ENCODE measurements at places on chromosomes 13 and 19.

DNA sequence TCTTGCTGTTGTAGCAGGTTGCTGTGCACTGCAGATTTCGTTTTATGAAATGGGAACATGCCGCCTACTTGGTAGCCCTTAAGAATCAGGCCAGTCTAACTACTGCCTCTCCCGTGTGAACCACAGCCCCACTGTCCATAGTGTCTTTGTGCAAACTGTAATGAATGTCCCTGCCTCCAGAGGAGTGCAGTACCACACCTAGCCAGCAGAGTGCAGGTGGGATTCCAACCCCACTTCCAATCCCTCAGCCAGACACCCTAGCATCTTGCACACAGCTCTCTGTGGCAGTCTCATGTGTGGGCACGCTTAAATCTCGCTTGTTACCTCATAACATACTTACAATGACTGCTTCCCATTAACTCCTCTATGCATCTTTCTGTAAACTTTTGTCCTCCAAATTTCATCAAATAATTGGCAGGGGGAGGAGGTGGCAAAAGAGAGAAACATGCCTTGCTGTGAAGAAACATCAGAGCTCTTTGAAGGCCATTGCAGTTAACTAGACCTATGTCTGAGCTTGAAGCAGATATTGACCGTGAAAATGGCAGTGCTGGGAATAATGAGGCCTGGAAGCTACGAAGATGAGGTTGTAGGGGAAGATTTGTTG lies 47.2 kb downstream of the ZAR1L start:
- no peak for DNase-seq

GRCh38 chr13:20058476-20058875 lies 99.9 kb downstream of the ZMYM2 start:
- DNase-seq, result no peak

GRCh38 chr19:8609279-8610040 lies 1.1 kb downstream of the ADAMTS10 start:
- no peak for DNase-seq

- DNase-seq, result no peak
Measured at GRCh38 chr13:45828256-45828968, 23.1 kb downstream of the SIAH3 start.

GRCh38 chr13:101308247-101309013 lies 107.9 kb downstream of the NALCN start:
- DNase-seq, result no peak

DNA sequence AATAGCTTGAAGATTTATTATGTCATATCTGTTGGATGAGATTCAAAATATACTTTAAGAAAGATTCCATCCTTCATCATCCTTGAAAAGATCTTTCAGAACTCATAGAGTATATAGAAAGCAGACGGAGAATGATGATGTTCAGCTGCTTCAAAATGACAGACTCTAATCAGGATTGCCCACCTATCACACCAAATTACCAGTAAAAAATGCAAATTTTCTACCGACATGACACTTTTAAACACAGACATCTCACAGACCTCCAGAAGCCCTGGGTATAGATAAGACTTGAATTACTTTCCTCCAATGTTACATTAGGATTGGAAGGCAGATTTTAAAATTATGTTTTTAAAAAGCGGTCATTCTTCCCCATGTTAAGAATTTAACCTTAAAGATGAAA lies 235.5 kb downstream of the GPC6 start:
- no peak for DNase-seq

DNA sequence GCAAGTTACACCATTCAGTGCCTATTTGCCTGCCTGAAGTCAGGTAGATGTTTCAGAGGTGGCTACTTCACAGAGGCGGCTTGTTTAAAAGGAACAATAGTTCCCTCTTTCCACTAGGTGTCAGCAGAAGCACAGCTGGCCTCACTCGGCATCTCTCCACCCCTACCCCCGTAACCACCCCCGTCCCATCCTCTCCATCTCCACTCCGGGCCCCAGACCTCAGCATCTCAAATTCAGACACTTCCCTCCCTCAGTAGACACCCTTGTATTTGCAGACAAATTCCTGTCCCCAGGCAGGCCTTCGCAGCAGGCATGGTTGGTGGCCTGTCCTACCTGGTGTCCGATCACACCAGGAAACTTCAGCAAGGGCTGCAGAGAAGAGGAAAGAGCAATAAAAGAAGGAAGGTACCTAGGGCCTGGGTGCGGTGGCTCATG lies 9.1 kb upstream of the DPP9 start:
- peak; percentile 19 for DNase-seq

DNA sequence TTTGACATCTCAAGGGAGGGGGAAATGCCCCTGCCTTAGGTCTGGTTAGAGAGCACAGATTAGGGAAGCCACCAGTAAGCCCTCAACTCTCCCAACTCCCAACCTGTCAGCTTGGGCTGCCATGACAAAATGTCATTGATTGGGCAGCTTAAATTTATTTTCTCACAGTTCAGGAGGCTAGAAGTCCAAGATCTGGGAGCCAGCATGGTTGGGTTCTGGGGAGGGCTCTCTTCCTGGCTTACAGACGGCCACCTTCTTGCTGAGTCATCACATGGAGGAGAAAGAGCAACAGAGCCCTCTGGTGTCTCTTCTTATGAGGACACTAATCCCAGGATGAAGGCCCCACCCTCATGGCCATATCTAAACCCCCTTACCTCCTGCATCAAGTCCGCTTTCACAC lies 24.2 kb downstream of the C19orf12 start:
- no peak for DNase-seq

DNA sequence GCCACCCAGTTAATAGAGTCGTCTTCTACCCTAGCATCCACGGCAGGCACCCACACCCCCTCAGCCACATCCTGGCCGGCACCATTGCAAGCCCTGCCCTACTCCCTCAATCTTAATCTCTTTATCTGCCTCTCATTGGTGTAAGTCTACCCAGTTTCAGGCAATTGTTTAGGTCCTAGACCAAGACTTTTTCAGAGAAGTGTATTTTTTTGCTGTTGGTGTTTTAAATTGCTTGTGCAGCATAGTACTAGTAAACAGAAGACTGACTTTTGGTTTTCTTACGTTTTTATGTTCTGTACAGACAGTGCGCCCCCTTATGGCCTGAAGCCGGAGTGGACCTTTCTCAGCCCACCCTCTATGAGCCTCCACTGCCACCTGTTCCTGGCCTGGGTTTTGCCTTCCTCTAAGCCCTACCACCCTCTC lies 2.3 kb upstream of the LCP1 start:
- no peak for DNase-seq

DNA sequence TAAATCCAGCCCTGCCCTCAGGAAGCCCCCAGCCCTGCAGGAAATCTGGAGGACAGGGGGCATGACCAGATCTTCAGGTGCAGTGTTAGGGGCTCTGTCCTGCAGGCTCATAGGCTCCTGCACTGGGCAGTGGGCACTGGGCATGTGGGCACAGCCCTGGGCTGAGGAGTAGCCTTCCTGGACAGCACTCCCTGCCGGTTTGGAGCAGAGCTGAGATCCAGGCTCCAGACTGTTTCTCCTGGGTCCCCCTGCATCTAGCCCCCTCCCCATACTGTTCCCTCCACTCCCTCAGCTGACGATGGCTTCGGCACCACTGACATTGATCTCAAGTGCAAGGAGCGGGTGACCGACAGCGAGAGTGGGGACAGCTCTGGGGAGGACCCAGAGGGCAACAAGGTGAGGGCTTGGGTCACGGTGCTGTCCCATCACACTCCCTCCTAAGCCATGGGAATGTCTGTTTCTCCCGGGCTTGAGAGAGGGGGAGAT lies 12.3 kb upstream of the PRR19 start:
- no peak for DNase-seq

DNA sequence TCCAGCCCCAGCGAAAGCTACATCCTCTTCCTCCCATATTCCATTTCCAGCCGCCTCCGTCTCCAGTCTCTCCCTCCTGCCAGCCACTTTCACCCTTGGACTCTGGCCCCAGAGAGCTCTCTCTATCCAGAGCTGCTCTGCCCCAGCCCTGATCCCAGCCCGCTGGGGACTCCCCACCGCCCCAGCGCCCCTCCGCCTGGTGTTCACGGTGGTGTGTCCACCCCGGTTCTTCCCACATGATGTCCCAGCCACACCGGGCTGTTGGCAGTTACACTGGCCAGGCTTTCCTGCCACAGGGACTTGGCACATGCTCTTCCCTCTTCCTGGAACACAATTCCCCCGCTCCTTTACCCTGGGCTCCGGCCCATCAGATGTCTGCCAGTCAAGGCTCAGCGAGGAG lies 11.3 kb upstream of the EMC10 start:
- DNase-seq, result no peak

GRCh38 chr19:49057636-49058234 lies at the start of gene CGB7:
TSS of gene CGB7 (minus strand) at chr19:49057749. CDS start at chr19:49055375, 2,374 bp downstream.
- DNase-seq, result peak; percentile 8

- DNase-seq, result no peak
Measured at GRCh38 chr13:39397226-39397895, 205.6 kb downstream of the LHFPL6 start.

- DNase-seq, result no peak
Measured at GRCh38 chr13:79481685-79482052, 714 bp downstream of the NDFIP2 start.

- DNase-seq, result no peak
Measured at GRCh38 chr13:32245555-32245954, 69.6 kb downstream of the ZAR1L start.

DNA sequence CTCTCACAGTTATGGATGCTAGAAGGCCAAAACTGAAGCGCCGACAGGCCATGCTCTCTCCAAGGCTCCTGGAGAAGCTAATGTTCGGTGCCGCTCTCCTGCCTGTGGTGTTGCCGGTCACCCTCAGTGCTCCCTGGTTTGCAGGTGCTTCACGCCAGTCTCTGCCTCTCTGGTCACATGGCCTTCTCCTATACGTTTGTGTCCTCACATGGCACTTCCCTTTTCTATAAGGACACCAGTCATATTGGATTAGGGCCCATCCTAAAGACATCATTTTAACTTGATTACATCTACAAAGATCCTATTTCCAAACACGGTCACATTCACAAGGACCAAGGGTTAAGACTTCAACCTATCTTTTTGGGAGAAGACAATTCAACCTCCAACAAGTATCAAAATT lies 671.3 kb upstream of the ARGLU1 start:
- no peak for DNase-seq

DNA sequence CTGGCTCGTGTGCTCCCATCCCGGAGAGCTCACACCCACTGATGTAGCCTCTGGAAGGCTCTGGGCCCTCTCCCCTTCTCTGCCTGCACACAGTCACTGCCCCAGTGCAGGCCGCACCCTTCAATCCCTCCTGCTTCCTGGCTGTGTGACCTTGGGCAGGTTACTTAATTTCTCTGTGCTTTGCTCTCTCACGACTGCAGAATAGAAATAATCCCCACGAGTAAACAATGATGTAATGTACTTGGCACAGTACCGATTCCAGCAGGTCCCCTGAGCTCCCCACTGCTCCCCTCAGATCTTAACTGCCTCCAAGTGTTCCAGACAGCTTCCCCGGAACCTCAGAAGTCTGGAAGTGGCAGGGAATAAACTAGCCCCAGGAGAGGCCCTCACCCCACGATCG lies 16.1 kb downstream of the LIG1 start:
- no peak for DNase-seq

DNA sequence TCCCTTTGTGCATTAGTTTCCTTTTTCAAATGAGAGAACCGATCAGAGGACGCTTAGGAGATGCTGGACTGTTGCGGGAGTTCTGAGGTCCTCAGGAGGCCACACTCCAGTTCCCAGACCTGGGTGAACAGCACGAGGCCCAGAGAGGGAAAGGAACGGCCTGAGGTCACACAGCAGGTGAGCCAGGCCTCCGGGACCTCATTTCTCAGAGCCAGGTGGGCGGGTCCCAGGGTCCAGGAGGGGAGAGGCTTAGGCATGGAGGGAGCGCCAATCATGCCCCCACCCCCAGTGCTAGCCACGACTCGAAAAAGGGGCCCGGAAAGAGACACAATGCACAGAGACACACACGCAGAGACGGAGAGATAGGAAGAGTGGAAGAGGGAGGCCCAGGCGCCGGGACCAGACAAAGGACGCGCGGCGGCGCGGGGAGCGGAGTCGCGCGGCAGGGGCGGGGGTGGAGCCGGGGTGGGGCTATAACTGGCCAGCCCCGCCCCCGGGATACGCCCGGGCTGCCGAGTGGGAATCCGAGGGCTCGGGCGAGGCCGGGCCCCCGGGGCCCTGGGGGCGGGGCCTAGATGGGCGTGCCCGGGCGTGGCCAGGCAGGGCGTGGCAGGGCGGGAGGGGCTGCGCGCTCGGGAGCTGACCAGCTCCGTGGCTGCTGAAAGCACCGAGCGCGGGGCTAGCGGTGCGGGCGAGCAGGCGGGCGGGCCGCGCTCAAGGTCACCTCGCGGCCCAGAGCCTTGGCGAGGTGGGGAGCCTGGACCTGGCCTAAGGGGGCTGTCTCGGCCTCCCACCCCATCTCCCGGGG lies 1.6 kb downstream of the ELAVL3 start:
- peak; percentile 37 for DNase-seq

GRCh38 chr19:33514885-33515551 lies 6.6 kb downstream of the PEPD start:
- no peak for DNase-seq

DNA sequence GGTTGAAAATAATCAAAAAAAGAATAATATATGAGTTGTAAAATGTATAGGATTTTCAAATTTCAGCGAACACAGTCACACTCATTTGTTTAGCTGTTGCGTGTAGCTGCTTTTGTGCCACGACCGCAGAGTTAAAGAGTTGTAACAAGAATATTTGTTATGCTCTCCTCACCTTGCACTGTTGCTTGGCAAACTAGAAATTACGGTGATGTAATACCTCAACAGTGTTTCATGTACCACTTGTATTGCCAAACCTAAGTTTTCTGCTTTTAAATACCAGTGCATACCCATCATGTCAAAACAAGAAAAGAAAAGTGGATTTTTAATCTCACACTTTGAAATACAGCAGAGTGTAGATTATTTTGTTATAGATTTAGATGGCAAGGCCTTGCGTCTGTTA lies 201.1 kb downstream of the NBEA start:
- no peak for DNase-seq

DNA sequence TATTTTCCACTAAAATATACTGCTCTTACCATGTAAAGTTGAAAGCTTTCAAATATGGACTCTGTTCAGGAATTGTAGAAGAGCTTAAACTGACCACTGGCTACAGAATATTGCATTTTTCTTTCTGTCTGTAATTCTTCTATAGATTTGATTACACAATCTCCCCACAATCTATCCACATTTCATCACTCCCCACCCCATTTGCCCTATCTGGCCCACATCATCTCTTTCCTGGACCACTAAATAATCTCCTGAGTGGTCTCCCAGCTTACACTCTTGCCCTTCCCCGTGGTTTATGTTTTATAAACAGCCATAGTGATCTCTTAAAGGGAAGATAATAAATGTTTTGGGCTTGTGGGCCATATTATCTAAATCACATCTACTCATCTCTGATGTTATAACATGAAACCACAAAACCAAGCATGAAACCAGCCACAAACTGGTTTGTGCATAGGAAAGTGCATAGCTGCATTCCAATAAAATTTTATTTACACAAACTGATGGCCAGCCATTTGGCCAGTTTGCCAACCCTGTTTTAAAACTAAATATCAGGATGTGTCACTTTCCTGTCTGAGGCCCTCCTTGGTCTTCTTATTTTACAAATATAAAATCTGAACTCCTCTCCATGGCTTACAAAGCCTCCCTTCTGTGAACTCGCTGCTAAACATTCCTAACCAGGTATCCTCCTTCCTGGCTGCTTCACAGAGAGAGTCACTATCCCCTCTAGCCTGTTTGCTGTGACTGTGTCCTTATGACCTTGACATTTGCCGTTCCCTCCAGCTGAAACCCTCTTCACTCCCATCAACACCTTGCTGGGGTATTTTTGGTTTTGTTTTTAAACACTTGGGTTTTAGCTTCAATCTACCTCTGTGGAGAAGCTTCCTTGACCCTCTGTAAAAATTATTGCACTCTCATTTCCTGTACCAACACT lies 500.9 kb downstream of the GPC6 start:
- DNase-seq, result no peak

- no peak for DNase-seq
Measured at GRCh38 chr13:33109271-33109697, 93.1 kb downstream of the KL start.

- DNase-seq, result no peak
Measured at GRCh38 chr13:113499936-113500335, 9.4 kb upstream of the DCUN1D2 start.

All from C1 segment of cervical spinal cord (tissue), 14 donors.